ENCODE measurements at places on chromosomes 1 and 21. TPM values are rescaled to one million over a fixed set of nuclear protein-coding genes. Genes with fewer than 3 reads are reported as not detected.

GRCh38 chr1:226549094-226549936 is 751 bp downstream of the STUM start:
- peak; percentile 51 for DNase-seq

Gene CFHR4
- not detected for polyA plus RNA-seq

Gene APP
- polyA plus RNA-seq, result 1,114 TPM

Gene TAL1
- polyA plus RNA-seq, result 0.59 TPM

Gene AMY1A
- polyA plus RNA-seq, result not detected

DNA sequence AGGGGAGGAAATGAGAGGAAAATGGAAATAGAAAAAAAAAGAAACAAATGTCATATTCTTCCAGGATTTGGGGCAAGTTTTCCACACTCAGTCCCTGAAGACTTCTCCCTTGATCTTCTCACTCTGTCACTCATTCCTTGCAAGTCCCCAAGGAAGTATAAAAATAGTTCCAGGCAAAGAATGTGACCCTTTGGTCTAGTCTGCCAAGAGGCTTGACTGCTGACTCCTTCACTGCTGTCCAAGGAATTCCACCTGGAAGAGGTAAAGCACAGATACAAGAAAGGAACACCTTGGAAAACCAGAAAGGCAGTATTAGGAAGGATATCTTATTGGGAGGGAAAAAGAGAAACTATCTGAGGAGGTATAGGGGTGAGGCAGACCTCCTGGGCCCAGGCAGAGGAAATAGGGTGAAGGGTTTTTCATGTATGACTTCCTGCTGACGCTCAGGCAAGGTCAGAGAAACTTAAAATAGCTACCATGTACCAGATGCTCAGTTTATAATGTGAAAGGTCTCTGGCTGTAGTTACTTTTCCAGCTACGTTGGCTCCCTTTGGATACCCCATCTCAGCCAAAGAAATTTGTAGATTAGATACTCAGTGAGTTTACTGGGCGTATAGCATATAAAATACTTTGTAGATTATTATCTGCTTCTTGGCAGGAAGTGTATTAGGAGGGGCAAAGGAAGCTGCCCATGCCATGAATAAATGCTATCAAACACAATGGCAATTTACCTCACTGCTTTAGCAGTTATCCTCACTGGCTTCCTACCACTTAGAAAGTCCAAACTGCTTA is 2.0 kb upstream of the GJA5 start:
- DNase-seq, result no peak

GRCh38 chr1:63523738-63524137 is 413 bp downstream of the EFCAB7 start:
- DNase-seq, result no peak

GRCh38 chr1:2439369-2439768 is 27.0 kb upstream of the PEX10 start:
- DNase-seq, result peak; percentile 46

Gene AMIGO1
- polyA plus RNA-seq, result 19.2 TPM

Gene IGSF3
- 25.4 TPM for polyA plus RNA-seq

Gene E2F2
- polyA plus RNA-seq, result 10.2 TPM

Gene FGR
- polyA plus RNA-seq, result 2.7 TPM

DNA sequence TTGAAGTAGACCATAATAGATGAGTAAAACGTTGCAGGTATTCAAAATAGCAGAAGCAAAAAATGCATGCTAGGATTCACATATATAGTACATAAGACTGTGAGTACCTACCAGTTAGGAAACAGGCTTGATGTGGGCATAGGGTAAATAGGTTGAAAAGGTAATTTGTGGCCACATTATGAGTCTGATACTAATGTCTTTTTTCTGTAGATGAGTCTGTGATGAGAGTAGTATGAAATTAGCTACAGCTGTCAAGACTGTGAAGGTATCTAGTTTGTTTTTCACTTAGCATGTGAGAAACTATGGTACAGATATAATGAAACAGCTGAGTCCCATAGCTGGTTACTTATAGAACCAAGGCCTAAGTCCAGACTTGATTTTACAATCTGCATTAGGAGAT is 12.4 kb upstream of the SPATA1 start:
- no peak for DNase-seq

DNA sequence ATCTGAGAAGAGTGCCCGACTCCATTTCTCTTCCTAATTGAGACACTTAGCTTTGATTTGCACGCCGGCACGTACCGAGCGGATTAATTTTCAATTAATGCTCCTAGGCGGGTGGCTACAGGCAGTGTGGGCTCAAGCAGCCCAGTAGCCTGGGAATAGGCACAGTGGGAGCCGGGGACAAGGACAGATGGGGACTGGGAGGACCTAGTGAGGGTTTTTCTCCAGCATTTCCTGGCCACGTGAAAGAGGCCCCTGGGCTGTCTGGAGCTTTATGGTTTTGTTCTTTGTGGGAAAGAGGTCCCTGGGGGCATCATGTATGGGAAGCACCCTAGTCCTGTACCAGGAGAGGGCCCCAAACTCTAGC is 78.6 kb upstream of the CSF3R start:
- DNase-seq, result no peak

DNA sequence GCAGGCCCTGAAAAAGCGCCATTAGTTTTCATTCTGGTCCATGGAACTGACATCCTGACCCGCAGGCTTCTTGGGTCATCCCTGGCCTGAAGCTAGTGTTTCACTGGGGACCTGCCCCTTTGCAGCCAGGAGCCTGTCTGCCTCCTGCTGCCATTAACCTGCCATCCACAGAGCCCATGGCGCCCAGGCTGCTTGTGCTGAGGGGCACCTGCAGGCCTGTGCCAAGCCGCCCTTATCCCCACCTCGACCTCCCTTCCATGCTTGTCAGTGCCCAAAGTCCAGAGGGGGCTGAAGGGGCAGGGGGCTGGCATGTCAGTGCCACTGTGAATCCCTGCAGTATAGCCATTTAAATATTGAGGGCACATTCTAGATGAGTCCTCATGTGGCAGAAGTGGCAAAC is 207.6 kb upstream of the USP25 start:
- no peak for DNase-seq

Gene KRTAP12-2
- polyA plus RNA-seq, result not detected

- DNase-seq, result no peak
Observed at GRCh38 chr1:26890467-26890796, 349 bp upstream of the GPN2 start.

- DNase-seq, result peak; percentile 66
Observed at GRCh38 chr1:61268546-61269240, 186.3 kb downstream of the NFIA start.

DNA sequence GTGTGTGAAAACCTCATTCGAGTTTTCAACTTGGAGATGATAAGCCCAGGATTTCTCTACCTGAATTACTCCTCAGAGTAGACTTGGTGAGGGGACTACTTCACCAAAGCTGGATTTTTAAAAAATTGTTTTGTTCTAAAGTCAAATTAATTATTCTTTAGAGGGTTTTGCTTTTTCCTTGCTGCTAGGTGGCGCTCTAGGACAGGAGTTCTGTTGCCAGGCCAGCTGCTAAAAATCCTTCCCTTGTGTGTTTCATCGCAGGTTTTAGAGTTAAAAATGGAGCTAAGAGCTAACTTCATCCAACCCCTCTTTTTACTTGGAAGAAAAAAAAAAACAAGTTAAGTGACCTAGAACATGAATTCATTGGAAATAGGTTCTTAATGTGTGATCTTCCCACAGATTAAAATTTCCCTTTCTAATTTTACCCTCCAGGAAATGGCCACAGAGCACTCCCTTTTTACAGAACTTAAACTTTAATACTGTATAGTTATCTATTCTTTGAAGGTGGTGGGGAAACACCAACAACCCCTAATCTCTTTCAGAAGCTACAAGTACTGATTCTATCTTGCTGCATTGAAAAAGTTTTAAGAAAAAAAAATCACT is 36.7 kb upstream of the FAM163A start:
- DNase-seq, result peak; percentile 85
